ENCODE measurements at places on chromosomes 11 and 22.

DNA sequence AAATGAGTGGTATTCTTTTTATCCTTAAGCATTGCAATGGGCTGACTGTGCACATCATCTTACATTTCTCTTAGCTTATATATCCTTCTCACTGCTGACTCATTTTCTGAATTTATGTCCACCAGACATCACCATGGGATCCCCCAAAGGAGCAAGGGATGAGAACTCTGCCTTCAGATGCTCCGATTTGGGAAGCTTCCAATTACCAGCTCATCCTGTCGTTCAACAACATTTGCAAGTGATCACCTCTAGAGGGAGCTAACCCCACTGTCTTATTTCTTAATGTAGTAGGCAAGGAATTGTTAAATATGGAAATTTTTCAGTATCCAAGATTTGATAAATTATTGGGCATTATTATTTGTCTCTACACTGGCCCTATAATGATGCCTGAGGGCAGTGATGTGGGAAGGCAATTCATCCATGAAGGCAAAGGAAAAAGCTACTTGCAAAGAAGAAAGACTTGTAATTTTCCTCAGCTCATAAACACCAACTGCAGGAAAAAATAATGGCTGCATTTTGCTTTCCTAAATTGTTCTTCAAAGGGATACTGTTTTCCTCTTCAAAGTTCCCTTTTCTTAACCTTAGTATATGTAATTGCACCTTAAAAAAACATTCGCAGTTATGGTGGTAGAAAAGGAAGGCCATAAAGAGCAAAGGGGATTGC, 102.4 kb upstream of the FSHB start:
- no peak for DNase-seq

DNA sequence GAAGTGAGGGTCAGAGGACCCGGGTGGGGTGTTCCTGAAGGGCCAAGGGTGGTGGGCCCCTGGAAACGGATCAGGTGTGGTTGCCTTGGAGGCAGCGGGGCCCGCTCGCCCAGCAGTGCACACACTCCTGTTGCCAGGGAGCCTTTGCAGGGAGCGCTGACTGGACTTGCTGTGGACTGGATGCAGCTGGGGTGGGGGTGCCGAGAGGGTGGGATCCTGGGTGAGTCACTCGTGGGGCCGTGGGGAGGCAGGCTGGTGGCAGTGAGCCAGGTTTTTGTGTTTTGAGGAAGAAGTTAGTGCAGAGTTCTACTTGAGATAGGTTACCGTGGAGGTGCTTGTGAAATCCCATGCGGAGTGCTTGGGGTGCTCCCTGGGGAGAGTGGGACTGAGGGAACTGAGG, 1.3 kb downstream of the MRPL23 start:
- DNase-seq: no peak

DNA sequence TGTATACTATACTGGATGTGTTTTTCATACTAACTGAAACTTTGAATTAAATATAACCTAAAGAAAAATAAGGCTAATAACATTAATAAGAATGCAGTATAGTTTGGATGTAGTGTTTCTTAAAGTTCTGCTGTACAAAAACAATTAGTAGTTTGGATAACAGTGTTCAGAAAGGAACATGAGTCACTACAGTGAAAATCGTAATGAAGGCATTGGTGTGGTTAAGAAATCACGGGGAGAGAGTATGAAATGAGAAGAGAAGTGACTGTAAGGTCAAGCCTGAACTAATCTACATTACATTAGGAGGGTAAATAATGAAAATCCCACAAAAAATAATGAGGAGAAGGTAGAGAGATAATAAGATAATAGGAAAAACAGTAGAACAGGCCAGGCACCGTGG, 726.6 kb upstream of the ARHGAP42 start:
- DNase-seq: no peak

GRCh38 chr11:27971171-27971570, 136.8 kb downstream of the KIF18A start:
- no peak for DNase-seq

GRCh38 chr22:30196880-30197336, 49.7 kb downstream of the LIF start:
- no peak for DNase-seq

DNA sequence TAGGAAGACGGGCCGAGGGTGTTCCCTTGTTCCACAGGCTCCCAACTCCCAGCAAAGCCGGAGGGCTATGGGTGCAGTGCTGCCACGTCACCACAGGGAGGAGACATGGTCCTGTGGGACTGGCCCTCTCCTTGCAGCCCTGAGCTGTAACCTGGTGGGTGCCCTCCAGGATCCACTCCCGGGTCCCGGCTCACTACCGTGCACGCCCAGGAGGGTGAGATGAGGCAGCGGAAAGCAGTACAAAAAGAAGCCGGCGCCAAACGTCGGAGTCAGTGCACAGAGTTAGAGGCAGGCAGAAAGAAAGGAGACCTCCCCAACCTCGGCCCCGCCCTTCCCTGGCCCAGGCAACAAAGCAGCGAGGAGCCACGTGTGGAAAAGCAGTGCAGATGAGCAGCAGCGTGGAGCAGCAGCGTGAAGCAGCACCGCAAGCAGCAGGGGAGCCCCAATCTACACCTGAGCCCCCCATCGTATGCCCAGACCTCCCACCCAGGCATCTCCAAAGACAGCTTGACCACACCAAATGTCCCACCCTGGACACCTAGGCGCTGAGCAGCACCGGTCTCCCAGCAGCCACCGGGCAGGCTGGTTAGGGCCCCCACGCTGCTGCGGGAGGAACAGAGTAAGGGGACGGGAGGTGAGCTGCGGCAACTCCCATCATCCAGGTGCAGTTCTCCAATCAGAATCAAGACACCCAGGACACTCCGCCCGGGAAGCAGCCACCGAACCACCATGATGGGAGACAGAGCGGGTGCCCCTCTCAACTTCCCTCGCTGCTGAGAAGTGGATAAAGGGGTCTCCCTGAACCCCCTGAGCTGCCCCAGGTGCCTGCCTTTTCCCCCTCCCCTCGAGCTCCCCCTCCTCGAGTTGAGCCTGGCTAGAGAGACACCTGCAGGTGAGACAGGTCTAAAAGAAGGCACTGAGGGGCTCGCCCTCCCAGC, 28.8 kb downstream of the IGSF9B start:
- DNase-seq: peak; percentile 13

DNA sequence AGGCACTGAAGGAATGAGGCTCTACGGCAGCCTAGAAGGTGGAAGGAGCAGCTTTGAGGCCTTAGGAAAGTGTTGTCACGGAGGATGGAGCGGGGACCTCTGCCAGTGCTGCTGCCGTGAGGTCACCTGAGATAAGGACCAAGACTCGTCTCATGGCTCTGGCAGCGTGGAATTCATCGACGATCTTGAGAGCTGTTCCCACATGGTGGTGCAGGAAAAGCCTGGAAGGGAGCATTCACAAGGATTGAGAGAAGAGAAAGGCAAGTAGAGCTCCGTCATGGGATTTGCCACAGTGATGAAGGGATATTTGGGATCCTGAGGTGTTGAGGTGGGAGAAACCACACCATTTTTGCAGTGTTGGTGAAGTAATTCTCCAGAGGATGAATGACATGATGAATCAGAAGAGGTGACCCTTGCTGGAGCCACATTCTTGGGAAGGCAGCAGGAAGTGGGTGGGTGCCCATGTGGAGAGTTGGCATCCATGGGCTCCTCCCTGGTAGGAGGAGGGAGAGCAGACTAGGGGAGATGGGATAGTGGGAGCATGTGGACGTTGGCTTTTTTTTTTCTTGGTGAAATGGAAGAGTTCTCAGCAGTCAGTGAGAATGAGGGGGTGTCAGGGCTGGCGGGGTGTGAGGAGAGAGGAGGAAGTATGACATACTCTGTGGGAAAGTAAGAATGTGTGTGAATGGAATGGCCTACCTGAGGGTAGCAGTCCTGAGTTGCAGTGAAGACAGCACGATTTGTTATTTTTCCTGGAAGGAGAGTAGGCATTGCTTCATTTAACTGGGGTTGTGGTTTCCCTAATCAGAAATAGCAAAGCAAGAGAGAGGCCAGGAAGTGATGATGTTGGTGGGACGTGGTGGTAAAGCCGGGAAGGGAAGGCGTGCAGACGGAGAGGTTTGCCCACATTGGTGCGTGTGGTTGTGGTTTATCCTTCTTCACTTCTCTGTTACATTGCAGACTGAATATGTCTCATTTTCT, 11.1 kb downstream of the PPP6R3 start:
- DNase-seq: peak; percentile 76

GRCh38 chr11:110198031-110198729, 98.2 kb downstream of the RDX start:
- DNase-seq: no peak

GRCh38 chr11:27391331-27392015, 28.5 kb upstream of the CCDC34 start:
- no peak for DNase-seq

GRCh38 chr11:129286813-129287212, 88.8 kb upstream of the BARX2 start:
- DNase-seq: no peak

- DNase-seq: peak; percentile 54
Observed at GRCh38 chr11:65856689-65857499, 1.1 kb downstream of the CFL1 start.

GRCh38 chr22:31230871-31231621, 18.9 kb downstream of the LIMK2 start:
- peak; percentile 86 for DNase-seq

- DNase-seq: no peak
Observed at GRCh38 chr11:21806947-21807346, 385.9 kb upstream of the ANO5 start.

- no peak for DNase-seq
Observed at GRCh38 chr11:126034933-126035425, 27.7 kb downstream of the CDON start.

GRCh38 chr22:47146941-47147340, 384.5 kb downstream of the TBC1D22A start:
- no peak for DNase-seq

- no peak for DNase-seq
Observed at GRCh38 chr11:87819151-87819550, 356.1 kb downstream of the RAB38 start.

- no peak for DNase-seq
Observed at GRCh38 chr11:126415128-126415527, 59.6 kb downstream of the ST3GAL4 start.

DNA sequence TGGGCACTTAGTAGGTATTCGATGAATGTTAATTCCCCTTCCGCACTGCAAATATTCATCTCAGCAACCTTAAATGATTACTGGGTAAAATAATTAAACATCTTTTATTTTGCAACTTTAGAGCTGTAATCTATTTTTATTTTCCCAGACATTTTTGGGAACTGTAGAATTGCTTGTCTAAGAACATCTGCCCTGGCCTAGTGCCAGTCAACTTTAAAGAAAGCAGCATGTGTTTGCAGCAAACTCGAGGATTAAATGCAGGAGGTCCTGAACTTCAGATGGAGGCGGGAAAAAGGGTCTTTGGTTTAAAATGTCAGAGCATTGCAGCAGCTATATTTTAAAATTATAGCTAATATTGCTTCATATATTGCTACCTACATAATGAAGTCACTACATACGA, 190.0 kb downstream of the PGR start:
- no peak for DNase-seq

- no peak for DNase-seq
Observed at GRCh38 chr22:28795932-28796856, 4.2 kb downstream of the XBP1 start.

DNA sequence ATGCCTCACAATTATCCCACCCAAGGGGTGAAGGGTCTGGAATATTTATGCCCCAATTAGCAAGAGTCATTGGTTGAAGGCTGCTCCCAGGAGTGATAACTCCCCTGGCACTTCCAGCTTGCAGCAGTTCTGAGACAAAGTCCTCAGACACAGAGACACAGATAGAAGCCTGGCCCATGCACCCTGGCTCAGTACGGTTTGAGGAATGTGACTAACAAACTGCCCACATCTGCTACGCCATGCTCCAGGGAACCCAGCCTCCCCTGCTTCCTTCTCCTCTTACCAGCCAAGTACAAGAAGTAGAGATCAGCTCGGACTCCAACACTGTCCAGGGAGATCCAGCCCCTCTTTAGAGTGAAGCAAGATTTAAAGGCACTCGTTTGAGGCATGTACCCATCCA, 48.5 kb upstream of the BMAL1 start:
- DNase-seq: no peak

GRCh38 chr11:84408946-84409411, 1122.8 kb upstream of the CCDC90B start:
- no peak for DNase-seq

- DNase-seq: no peak
Observed at GRCh38 chr11:124801636-124802312, 1.6 kb upstream of the MSANTD2 start.

GRCh38 chr11:6941970-6942369, 15.7 kb downstream of the ZNF215 start:
- DNase-seq: no peak

- no peak for DNase-seq
Observed at GRCh38 chr11:83480251-83480650, 194.1 kb upstream of the CCDC90B start.

Measured in GDM1 (cell line).